Germinal center (tissue), 1 donor: ENCODE measurements at places on chromosomes 2 and 18.
A peak's percentile ranks its signal among the peaks of the same experiment; 100 is the strongest.

- no peak for DNase-seq
These were observed 32.9 kb upstream of the POMC start for GRCh38 chr2:25201265-25201664.

DNA sequence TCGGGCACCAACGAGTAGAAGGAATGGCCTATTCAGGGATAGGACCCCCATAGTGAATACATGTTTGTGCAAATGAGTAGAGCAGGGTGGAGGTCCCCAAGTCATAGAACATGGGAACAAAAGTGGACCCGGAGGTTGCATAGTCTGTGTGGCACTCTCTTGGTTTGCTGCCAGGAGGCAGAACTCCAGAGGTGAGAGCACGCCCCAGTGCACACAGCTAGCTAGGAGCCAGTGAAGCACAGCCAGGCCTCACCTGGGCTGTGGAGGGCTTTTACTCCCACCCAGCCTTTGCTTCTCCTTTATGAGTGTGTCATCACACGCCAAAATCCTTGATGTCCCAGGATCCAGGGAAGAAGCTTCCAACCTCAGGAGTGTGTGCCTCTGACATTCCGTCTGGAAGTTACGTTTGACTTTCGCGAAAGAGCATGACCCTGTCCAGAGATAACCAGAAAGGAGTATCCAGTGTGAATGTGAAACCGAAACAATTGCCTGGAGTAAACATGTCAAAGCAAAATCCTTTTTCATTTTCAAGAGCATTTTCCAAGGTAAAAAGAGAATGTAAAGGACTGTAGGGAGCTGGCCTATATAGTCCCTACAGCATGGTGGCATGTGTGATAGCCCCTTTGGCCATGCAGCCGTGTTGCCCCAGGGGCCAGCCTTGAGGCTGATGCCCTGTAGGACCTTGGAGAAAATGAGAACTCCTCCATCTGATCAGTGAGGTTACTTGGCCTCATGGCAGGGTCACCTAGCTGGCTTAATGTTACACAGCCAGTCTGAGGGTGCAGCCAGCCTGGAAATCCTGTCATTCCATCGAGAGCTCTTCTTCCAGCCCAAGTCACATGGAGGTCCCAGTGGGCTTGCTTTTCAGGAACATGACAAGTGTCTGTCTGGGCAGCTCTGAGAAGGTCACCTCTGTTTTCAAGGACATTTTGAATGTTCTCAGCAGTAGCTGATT lies 8.8 kb downstream of the TRIB2 start:
- DNase-seq, result no peak

DNA sequence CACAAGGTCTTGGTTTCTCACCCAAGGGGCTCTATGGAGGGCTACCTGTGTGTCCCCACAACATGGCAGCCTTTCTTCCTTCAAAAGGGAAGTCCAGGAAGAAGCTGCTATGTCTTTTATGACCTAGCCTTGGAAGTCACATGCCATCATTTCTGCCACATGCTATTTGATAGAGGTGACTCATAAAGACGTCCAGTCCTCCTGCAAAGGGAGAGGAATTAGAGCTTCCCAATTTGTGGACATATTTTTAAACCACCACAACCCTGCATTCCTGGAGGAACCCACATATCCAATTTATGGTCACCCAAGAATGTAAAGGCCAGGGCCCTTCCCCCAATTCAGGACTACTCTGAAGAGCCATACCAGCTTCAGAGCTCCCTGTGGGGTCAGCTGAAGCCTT lies 246.2 kb downstream of the CYP26B1 start:
- no peak for DNase-seq

DNA sequence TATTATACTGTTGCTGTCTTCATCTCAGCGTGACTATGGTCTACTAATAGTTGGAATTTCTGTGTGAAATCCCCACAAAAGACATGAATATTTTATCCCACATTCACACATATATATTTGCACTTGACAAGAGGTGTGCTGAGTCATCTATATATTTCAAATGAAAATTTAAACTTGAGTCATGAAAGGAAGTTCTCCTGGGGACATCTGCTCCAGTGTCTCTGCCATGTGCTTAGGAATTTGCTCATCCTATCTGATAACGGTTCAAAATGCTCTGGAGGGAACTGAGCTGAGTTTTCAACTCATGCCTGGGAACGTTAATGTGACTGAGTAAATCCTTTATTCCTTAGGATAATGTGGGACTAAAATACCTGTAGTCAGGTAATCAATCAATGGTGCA lies 326.2 kb upstream of the MEX3C start:
- DNase-seq, result no peak

DNA sequence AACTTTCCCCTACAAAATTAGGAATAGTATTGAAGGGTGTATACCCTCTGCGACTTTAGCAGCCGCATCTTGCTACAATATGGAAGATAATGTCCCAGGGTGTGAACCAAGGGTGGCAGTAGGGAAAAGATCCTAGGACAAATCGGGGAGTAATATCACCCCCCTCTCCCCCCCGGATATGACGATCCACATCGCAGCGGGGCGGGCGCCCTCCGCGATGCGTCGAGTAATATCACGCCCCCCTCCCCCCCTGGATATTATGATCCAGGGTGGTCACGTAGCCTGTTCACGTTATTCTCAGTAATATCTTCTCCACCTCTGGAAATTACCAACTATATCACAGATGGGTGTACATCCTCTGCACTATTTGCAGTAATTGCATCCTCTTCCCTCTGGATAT lies 82.9 kb downstream of the DAPL1 start:
- DNase-seq, result no peak

GRCh38 chr2:128305555-128306080 lies 13.1 kb downstream of the HS6ST1 start:
- peak; percentile 92 for DNase-seq

DNA sequence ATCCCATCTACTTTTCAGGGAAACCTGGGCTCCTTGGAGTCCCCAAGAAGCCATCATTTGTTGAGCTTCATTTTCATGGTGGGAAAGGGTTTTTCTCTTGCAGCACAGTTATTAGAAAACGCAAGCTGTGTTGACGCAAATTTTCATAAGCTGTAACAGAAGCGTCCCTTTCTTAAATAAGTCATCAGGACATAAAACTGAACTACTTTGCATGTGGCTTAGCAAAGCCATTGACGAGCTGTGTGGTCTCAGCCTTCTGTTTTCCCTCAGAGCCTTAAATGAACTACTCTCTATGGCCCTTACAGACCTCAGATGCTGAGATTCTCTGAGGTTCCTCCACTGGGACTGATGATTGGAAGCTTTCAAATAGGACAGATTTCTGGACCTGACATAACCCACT lies 85.1 kb downstream of the ARL4C start:
- no peak for DNase-seq

DNA sequence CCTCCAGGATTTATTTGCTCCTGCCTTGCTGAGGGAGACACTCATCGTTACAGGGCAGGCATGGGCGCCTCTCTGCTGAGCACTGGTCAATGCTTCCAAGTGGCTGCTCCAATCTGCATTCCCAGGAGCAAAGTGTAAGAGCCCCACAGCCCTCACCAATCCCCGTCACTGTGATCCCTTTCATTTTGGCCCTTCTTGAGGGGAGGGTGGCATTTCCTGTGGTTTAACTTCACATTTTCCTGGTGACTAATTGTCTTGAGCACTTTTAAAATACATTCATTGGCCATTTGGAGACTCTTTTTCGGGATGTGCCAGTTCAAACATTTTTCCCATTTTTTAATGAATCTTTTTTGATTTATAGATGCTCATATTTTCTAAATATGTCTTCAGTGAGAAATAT lies 33.0 kb downstream of the TPO start:
- no peak for DNase-seq

GRCh38 chr2:15177103-15177502 lies 384.0 kb downstream of the NBAS start:
- DNase-seq, result no peak

GRCh38 chr2:218783688-218784087 lies 1.7 kb downstream of the CYP27A1 start:
- no peak for DNase-seq

DNA sequence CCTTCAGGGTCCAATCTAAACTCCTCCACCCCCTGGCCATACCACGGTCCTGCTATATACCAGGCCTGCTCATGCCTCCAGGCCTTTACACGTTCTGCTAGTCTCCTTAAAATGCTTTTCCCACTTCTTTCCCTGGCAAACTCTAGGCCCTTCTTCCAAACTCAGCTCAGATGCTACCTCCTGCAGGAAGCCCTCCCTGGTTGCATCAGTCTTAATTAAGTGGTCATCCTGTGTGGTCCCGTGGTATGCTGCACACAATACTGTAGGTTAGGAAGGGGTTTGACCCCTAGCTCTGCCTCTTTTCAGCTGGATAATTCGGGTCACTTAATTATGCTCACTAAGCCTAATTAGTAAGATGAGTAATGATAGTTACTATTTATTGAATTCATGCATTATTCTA lies 85.9 kb upstream of the SP3 start:
- no peak for DNase-seq

DNA sequence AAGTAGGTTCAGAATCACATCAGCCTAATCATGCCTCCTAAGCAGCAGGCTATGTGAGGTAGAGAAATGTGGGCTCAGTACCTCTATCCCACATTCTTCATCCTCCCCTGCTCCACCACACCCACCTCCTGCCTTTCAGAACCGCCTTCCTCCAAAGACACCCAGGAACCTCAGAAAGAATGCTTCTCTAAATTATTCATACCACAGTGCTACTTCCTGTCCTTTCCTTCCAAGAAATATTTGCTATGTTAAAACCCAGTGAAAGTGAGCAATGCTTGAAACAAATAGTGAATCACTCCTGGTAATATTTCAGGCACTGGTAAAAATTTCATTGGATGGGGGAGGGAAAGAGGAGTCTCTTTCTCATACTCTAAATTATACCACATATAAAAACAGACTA lies 24.0 kb upstream of the CREB1 start:
- DNase-seq, result no peak

- no peak for DNase-seq
These were observed 43.2 kb downstream of the ATIC start for GRCh38 chr2:215354771-215355695.

DNA sequence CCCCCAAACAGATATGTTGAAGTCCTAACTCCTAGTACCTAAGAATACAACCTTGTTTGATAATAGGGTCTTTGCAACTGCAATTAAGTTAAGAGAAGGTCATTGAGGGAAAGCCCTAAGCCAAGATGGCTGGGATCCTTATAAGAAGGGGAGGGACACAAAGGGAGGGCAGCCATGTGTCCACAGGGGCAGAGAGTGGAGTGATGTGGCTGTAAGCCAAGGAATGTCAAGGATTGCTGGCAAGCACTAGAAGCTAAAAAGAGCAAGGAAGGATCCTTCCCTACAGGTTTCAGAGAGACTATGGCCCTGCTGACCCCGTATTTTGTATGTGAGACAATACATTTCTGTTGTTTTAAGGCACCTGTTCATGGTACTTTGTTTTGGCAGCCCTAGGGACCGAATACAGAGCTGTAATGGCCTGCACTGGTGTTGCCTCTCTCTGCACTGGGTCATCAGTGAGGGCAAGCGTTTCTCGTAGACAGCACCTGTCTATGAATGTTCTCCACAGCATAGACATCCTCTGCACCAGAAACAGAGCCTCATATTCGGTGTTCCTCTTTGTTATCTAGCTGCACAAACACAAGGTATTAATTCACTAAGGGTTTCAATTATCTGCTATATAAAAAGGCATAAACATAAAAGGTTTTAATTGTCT lies 75.4 kb upstream of the AQP4 start:
- no peak for DNase-seq

- no peak for DNase-seq
These were observed 15.4 kb downstream of the ZNF516 start for GRCh38 chr18:76479351-76480238.

DNA sequence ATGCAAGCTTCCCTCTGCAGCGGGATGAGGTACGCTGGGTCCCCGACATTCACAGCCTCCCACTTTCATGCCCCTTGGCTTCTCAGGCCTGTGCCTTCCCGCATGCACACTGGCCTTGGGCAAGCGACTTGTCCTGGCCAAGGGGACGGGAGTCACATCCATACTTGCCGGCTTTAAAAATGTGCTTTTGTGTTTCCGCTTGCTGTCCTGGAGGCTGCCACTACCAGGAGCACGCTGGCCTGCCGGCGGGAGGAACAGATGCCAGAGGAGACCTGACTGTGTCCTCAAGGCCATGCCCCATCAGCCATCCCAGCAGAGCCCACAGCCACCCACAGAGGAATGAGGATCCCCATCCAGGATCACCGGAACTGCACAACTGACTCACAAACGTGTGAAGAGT lies 36.9 kb upstream of the SMIM21 start:
- no peak for DNase-seq

- no peak for DNase-seq
These were observed 57.6 kb downstream of the SFXN5 start for GRCh38 chr2:73013936-73014335.

DNA sequence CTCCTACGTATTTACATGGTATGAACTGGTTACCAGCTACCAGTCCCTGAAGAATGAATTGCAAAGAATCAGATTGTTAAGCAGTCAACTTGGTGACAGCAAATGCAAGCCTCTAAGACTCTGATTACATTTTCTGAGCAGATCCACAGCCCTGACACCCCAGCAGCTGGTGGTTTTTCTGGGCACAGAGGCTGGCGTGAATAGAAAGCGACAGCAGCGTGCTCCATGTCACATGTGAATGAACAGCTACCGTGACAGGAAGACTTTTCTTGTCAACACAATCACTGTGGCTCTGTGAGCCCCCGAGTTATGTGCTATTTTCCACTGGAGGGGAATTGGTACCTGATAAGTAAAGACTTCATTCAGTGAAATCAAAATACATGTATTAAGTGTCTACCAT lies 93.2 kb upstream of the CBLN2 start:
- DNase-seq, result no peak

DNA sequence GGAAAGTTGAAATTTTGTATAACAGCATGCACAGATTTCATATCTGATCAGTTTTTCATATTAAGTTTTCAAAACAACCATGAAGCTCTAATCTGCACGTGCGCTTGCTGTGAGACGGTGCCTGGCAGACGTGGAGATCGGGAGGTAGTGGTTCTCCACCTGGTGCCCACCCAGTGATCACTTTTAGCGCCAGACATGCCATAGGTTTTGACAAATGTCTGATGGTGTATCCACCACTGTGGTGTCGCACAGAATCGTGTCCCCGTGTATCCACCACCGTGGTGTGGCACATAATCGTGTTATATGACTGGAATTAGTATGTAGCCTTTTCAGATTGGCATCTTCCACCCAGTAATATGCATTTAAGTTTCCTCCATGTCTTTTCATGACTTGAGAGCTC lies 40.9 kb upstream of the KCNG2 start:
- DNase-seq, result no peak
